ENCODE measurements at places on chromosomes 7 and 10.

- no peak for DNase-seq
These were observed 295.3 kb upstream of the COBL start for GRCh38 chr7:51611937-51612336.

GRCh38 chr7:28579571-28579970 is 167.3 kb downstream of the CREB5 start:
- no peak for DNase-seq

DNA sequence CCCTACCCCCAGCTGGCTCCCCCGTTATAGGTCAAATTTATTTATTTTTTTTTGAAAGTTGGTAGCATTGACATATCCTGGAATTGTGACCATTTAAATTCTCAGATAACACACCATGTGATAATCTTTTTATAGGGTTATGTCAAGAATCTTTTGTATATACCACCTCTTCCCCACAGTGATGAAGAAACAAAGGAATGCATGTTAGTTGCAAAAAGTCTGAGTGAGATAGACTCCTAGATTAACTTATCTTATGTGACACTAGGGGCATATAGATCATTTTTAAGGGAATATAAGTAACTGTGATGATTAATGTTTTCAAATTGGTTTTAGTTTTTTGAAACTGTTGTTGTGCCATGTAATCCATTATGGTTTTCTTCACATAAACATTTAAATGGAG is 68.3 kb downstream of the MLLT10 start:
- DNase-seq, result no peak

DNA sequence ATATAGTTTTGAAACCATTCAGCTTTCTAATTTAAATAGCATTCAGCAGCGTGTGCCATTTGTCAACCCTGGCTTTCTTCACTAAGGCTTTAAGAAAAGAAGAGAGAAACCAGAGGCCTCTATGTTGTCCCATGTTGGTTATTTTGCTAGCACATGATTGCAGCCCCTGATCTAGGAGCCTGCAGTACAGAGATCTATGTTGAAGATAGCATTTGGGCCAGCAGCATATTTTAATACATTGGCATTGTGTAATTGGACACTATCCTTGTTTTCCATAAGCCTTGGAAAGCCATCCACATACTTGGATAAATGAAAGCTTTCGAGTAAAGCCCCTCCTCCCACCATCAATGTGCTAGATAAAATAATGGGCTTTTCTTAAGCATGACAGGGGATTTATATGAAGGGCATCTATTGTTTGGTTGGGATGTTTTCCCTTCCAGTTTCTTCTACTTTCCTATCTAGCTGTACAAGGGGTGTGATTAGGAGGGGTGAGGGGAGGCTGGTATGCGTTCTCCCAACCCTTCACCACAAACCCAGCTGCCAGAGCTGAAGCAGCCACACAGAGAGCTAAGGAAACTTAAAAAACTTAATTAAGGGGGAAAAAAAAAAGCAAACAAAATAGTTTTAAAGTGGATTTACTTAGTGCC is 23.1 kb upstream of the SDHAF3 start:
- DNase-seq, result no peak

DNA sequence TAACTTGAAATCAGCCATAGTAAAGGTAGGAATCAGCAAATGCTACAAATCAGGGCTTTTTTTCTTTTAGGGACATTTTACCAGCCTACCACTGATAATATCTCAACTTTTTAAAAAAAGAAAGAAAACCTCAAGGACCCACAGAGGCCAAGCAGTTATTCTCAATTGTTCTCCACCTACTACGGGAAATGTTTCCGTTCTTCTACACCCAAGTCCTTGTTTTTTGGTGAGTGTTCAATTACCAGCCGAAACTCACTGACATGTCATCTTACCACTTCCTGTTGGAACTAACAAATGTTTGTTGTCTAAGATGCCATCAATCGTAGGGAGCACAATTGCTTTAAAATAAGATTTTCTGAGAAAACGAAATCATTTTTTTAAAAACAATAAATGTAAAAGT is 50.2 kb upstream of the CDK1 start:
- DNase-seq, result no peak

GRCh38 chr7:80347173-80347572 is 164.7 kb downstream of the GNAT3 start:
- DNase-seq, result no peak

GRCh38 chr7:17625043-17625442 is 315.3 kb downstream of the SNX13 start:
- DNase-seq, result no peak

Data from T-helper 9 cell (primary cell).